NCI-H82 (cell line): ENCODE measurements at places on chromosomes 7 and 10.

DNA sequence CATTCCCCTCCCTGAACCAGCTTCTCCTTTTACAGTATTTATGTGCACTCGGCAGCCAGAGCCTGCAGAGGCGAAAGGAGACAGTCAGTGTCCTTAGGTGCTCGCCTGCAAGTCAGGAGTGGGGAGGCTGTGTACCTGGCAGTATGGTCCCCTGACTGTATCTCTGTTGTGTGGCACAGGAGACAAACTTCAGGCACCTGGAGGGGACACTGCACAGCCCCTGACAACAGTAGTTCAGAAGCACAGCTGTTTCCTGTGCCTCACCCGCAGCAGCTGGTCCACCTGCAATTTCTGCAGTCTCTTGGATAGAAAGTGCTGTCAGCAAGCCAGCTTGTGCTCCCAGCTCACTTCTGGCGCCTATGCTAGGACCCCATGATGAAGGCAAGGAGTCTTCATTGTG, 73.4 kb upstream of the LAMB4 start:
- peak; percentile 19 for DNase-seq

- peak; percentile 83 for DNase-seq
Observed at GRCh38 chr7:136009488-136010079, 32.4 kb upstream of the MTPN start.

GRCh38 chr7:23893176-23893941, 183.3 kb downstream of the STK31 start:
- no peak for DNase-seq

DNA sequence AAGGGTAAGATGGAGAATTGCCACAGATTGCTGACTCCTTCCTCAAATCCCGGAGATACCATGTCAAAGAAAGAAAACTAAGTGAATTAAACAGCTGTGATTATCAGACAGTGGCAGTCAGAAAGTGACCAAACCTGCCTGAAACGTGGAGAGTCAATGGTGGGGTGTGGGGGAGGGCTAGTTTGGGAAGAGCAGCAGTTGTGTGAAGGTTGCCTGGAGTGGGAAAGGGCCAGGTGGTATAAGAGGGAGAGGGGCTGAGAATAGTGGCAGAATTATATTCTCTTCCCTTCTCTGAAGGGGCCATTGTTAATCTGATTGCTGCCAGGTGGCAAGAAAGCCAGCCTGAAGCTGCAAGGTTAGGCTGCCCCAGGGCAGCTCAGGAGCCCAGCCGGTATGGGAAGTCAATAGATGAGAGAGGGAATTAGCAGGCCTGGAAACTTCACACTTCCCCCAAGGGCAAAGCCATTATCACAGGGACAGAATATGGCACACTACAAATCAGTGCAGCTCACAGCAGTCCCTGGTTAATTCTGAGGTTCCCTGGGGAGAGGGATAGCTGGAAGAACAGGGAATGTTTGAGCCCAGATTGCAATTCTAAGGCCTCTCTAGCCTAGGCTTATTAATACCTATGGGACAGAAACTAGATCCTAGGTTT, 83.9 kb upstream of the ITGB1 start:
- peak; percentile 94 for DNase-seq

DNA sequence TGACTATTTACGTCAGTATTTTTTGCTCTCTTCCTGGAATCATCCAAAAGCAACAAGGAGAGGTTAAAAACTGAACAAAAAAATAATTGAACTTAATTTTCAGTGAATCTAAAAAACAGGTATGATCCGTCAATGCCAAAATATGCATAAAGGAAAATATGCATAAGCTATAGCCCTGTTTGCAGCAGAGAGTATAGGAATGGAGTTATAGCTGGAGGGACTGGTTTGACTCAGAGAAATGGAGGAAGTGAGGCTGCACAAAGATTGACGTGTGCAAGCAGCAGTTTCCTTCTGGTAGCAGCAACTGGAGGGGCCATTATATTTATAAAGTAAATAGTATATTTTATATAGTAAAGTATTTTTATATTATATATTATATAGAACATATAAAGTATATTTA, 37.1 kb downstream of the GNG11 start:
- DNase-seq: no peak

DNA sequence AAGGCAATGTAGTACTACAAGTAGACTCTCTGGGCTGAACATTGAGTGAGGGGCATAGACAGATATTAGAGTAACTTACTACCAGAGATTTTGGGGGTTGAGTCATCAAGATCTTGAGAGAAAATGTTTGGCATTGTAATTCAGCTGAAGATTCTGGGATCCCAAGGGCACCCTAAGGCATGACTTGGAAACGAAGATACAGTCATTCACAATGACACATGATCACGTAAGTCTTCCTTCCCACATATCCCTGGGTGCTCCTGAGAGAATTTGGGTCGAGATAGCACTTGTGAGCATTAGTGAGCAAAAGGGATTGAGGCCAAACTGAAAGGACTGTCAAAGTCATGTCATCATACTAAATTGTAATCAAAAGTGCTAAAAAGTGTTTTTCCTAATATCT, 192.5 kb upstream of the PCLO start:
- no peak for DNase-seq

GRCh38 chr10:128065881-128066534, 60.2 kb downstream of the MKI67 start:
- no peak for DNase-seq

- no peak for DNase-seq
Observed at GRCh38 chr10:124299696-124300095, 119.0 kb downstream of the OAT start.

GRCh38 chr7:3404501-3404900, 103.4 kb downstream of the SDK1 start:
- DNase-seq: no peak

DNA sequence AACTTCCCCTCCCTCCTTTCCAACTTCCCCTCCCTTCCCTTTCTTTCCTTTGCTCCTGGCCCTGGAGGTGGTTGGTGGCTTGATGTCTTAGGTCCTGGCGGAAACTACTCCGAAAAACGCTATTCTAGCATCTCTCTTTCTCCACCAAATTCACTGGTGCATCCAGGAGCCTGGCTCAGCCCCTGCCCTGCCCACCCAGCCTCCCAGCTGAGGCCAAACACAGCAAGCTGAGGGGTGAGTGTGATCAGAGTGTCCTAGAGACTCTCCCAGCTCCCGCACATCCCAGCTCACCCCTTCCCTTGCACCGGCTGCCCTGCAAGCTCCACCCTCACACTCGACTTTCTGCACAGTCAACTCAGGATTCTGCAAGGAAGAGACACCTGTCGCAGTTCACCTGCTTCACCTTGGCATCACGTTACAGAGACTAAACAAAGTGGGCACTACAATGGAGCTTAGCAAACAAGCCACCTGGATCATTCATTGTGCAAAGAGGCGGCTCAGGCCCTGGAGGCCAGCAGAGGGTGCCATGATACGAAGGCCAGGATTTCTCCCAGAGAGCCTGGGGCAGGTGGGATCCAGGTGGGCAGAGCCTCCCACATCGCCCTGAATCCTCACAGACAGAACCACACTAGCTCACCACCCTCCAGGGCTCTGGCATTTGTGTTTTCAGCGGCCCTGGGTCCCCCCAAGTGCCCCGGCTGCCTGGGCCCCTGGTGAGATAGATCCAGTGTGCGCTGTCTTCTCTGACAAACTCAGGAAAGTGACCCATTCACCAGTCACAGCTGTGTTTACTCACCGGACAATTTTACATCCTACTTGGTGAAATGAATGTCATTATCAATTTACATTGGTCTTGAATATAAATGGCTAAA, 169.6 kb downstream of the TCERG1L start:
- no peak for DNase-seq

DNA sequence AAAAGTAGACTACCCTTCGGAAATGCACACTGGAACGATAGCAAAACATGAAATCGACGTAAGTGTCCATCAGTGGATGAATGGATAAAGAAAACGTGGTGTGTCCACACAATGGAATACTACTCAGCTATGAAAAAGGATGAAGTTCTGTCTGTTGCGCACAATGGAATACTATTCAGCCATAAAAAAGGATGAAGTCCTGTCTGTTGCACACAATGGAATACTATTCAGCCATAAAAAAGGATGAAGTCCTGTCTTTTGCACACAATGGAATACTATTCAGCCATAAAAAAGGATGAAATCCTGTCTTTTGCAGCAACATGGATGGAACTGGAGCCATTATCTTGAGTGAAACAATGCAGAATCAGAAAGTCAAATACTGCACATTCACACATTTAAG, 591.8 kb downstream of the PTPRN2 start:
- no peak for DNase-seq

GRCh38 chr10:29553544-29554250, 81.1 kb downstream of the SVIL start:
- no peak for DNase-seq

DNA sequence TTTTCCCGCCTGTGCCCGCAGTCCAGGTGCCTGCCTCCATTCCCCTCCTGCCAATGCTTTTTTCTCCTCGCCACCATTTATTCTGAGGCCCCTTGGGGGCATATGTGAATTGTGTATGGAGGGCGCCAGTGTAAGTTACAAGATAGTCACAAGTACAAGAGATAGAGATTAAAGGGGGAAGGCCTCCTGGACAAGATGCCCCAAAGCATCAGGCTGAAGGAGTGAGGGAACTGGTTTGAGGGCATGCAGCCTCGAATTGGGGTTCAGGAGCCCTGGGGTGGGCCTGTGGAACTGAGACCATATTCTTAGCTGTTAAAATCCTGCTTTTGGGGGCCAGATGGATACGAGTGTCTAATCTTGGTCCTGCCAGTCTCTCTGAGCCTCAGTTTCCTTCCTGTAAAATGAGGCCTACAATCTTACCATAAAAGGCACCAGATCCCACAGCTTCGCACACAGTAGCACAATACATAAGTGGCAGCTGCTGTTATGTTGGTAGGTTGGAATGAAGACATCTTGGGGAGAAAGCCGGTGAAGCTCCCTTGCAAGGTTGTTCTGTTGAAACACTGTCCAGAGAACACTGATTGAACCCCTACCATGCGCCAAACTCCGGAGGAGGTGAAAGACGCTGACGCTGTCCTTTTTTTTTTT, 545 bp upstream of the COMTD1 start:
- DNase-seq: no peak

GRCh38 chr10:24202181-24202570, 6.8 kb upstream of the KIAA1217 start:
- no peak for DNase-seq

DNA sequence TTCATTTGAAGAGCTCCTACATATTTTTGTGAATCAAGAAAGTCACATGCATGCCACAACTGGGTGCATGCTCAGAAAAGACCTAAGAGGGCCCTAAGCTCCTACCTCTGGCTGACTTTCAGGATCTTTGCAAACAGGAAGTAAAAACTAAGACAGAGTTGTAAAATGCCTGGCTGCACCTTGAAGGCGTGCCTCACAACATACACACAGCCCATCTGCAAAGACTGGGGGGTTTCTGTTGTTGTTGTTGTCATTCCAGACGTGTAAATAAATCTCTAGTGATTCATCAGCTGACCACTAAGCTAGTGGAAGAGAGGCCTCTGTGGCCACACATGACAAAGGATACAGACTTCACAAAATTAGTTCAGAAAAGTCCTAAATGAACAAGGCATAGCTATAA, 31.8 kb downstream of the SMURF1 start:
- no peak for DNase-seq

- DNase-seq: no peak
Observed at GRCh38 chr7:155709453-155709852, 65.0 kb downstream of the RBM33 start.

DNA sequence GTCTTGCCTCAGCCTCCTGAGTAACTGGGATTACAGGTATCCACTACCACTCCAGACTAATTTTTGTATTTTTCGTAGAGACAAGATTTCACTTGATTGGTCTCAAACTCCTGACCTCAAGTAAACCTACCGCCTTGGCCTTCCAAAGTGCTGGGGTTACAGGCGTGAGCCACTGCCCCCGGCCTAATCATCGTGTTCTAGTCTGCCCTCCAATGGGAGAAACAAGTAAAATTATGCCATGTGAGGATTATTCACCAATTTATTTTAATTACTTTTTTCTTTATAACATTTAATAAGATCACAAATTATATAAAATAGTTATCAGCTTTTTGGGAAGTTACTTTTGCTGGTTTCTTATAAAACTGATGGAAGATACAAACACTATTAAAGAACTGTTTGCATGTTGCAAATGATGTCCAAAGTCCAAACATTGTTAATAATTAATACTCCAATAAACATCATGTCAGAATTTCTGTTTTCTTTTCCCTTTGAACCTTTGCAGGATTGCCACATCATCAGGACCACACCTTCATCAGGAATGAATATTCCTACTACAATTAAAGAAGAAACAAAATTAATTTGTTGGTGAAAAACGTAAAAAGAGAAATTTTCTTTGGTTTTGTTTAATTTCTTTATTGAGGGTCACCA, 786 bp upstream of the AKR1C4 start:
- DNase-seq: no peak

DNA sequence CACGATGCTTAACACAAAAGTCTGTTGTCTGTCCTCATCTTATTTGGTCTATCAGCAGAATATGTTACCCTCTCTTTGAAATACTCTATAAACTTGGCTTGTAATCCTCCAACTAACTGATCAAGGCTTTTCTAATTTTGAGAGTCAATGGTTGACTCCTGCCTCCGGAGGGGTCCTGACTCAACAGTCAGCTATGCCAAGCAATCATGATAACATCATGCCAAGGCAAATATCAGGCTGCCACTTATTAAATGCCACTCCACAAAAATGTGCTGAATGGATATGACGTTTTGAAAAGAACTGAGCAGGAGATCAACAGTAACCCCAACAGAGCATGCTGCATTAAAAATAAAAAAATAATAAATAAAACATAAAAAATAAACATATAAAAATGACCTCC, 116.1 kb downstream of the PARD3 start:
- DNase-seq: no peak

GRCh38 chr7:11506417-11506816, 325.6 kb downstream of the THSD7A start:
- DNase-seq: no peak

DNA sequence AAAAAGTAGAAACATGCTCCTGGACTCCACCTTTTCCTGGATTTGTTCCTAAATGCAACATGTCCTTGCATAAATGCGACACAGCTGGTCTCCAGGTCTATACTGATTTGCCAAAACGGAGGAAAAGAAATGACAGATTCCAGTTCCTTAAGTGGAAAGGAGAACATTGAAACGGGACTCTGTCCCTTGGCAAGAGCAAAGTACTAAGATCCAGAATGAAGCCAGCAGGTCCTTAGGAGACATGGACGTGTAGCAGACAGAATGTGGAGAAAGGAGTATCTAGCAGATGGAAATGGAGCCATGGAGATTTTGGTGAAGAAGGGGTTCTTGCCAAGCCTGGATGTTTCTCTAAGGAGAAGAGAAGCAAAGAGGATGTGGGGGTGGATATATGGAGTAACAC, 16.2 kb downstream of the PIP start:
- no peak for DNase-seq

GRCh38 chr7:96304573-96304972, 17.3 kb downstream of the SLC25A13 start:
- no peak for DNase-seq

GRCh38 chr7:26664735-26665416, 199.5 kb downstream of the SKAP2 start:
- no peak for DNase-seq

- peak; percentile 76 for DNase-seq
Observed at GRCh38 chr10:48658243-48658974, 26.3 kb upstream of the WDFY4 start.

GRCh38 chr10:95350219-95350829, 59.5 kb upstream of the PDLIM1 start:
- DNase-seq: no peak
